ENCODE measurements at places on chromosomes 2 and 18. TPM values are rescaled to one million over a fixed set of nuclear protein-coding genes. Genes with fewer than 3 reads are reported as not detected.

DNA sequence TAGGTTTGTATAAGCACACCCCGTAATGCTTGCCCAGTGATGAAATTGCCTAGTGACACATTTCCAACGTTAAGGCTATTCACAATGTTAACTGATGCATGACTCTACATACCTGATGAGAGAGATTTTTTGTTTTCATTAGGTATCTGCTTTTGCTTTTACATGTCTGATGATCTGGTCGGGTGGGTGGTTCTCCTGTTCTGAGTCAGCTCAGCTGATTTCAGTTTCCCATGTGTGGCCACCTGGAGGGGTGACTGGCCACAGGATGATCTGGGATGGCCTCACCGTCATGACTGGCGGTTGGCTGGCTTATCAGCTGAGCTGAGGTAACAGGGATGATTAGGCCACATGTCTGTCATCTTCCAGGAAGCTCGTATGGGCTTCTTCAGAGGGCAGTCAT is 33.8 kb upstream of the ACYP2 start:
- no peak overlapping the region for H3K4me3 ChIP-seq
- H3K27me3 ChIP-seq, result no peaks in the 10 kb centered on the region
- H3K36me3 ChIP-seq, result no peaks in the 10 kb centered on the region
- H3K27ac ChIP-seq, result no peak overlapping the region
- no peaks in the 10 kb centered on the region for H3K4me1 ChIP-seq
- no peak for DNase-seq

- H3K36me3 ChIP-seq, result no peaks in the 10 kb centered on the region
- no peaks in the 10 kb centered on the region for H3K27me3 ChIP-seq
- H3K27ac ChIP-seq, result no peak overlapping the region
- H3K4me3 ChIP-seq, result no peak overlapping the region
- no peak for DNase-seq
These were observed 227.7 kb downstream of the RPIA start for GRCh38 chr2:88919087-88919738.

GRCh38 chr18:40036861-40037260 is 1918.2 kb upstream of the PIK3C3 start:
- H3K27me3 ChIP-seq, result no peaks in the 10 kb centered on the region
- no peak overlapping the region for H3K4me3 ChIP-seq

DNA sequence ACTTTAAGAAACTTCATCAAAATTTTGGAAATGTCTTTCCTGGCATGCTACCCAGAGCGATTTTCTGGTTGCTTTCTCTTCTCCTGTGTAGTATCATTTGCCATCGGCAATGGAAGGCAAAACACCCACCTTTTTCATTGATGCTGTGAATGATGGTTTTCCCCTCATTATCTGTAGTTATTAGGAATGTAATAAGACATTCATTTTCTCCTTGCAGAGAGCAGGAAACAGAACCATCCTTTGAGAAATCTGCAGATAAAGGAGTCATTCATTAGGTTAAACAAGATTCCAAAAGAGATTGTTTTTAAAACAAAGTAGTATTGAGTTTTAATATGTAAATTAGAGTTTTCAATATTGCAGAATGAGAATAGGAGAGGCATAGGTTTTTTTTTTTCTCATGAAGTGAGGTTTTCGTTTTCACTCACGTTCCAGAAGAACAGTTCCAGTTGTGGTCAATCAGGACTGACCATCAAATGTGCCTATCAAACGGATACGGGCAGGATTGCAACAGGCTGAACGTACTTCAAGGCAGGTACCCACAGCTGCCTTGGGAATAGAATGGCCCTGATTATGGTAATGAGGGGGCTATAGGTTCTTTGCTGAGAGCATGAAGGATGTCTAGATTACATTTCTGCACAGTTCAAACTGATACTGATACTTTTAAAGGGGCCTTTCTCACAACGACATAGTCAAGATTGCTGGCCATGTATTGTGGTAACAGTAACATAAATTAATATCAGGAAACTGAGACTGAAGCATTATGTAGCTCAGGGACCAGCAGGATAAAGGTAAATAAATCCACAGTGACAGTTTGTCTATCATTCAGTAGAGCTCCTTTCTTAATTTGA is 49.8 kb upstream of the PLA2R1 start:
- H3K4me3 ChIP-seq, result no peak overlapping the region
- no peak overlapping the region for H3K27ac ChIP-seq
- H3K27me3 ChIP-seq, result no peaks in the 10 kb centered on the region
- no peaks in the 10 kb centered on the region for H3K36me3 ChIP-seq
- H3K4me1 ChIP-seq, result no peaks in the 10 kb centered on the region

GRCh38 chr18:78868330-78869316 is 111.0 kb upstream of the SALL3 start:
- H3K27ac ChIP-seq, result no peak overlapping the region
- no peak for DNase-seq
- H3K4me1 ChIP-seq, result no peaks in the 10 kb centered on the region
- H3K27me3 ChIP-seq, result peaks cover 2% of the 10 kb centered on the region
- H3K36me3 ChIP-seq, result no peaks in the 10 kb centered on the region

DNA sequence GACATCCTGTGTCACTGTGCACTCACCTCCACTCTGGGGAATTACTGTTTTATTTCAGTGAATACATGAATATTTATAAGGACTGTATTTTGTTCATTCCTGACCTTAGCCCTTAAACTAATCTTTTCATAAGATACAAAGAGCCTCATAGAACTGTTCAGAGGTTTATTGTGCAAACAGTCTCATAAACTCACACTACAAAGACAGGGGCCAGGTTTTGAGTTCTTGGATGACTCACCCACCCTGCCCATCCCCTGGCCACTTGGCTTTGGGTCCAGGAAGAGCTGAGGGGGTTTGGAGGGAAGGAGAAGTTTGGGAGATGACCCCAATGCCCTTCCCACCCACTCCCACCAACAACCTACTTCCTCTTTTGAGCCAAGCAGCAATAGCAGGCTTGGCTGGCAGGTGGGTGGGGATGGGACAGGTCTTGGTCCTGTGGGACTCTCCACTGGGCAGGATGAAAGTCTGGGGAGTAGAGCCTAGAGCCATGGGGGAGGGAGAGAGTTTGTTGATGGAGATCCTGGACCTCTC is 43.1 kb upstream of the IL1R2 start:
- no peaks in the 10 kb centered on the region for H3K36me3 ChIP-seq
- no peak for DNase-seq
- no peaks in the 10 kb centered on the region for H3K4me1 ChIP-seq
- H3K27ac ChIP-seq, result no peak overlapping the region
- H3K4me3 ChIP-seq, result no peak overlapping the region

DNA sequence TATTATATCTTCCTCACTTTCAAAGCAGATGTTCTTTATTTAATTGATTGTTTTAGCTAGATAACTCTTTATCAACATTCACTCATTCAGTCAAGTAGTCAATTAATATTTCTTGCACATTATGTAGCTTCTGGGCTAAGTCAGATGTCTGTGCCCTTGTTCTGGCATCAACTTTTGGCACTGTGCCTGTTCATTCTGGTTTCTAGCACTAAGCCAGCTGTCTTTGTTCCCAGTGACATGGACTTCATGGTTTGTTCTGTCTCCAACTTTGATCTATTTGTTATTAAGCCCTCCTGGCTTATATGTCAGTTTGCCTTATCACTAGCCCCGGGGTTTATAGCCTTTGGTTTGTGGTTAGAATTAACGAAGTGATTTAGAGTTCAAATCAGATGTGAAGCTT is 247.9 kb upstream of the SYT4 start:
- H3K27ac ChIP-seq, result no peak overlapping the region
- no peaks in the 10 kb centered on the region for H3K4me1 ChIP-seq
- DNase-seq, result no peak
- H3K27me3 ChIP-seq, result no peaks in the 10 kb centered on the region
- no peaks in the 10 kb centered on the region for H3K36me3 ChIP-seq

GRCh38 chr2:47708801-47709499 is 74.0 kb upstream of the MSH6 start:
- H3K4me1 ChIP-seq, result no peaks in the 10 kb centered on the region
- H3K27ac ChIP-seq, result no peak overlapping the region
- no peaks in the 10 kb centered on the region for H3K36me3 ChIP-seq
- no peak overlapping the region for H3K4me3 ChIP-seq
- no peak for DNase-seq

Gene ALPP
- total RNA-seq, result not detected

Gene RAD51AP2
- total RNA-seq, result not detected

Gene SLC8A1
- total RNA-seq, result 33.9 TPM

Gene PKDCC
- 52.2 TPM for total RNA-seq

Gene TEX44
- not detected for total RNA-seq

Gene NT5DC4
- total RNA-seq, result not detected

Data from kidney (tissue), 22 donors.